A375 (cell line): ENCODE measurements at places on chromosomes 6 and 20. TPM values are rescaled to one million over a fixed set of nuclear protein-coding genes. Genes with fewer than 3 reads are reported as not detected.

Gene TGIF2
- total RNA-seq: 21.0 and 27.7 TPM in 2 replicates

Gene MDC1
- 7.2 and 10.0 TPM in 2 replicates for total RNA-seq

Gene KIAA1755
- total RNA-seq: 4.4 and 7.7 TPM in 2 replicates

Gene NFS1
- total RNA-seq: 91.6 and 105 TPM in 2 replicates

Gene CLVS2
- 0.13 and 0.60 TPM in 2 replicates for total RNA-seq

Gene TMC2
- total RNA-seq: not detected in 2 replicates
